Jurkat, Clone E6-1 (cell line): ENCODE measurements at places on chromosomes 7 and 10.

- peak; percentile 35 for DNase-seq
Observed at GRCh38 chr7:81482600-81483186, 287.2 kb downstream of the HGF start.

DNA sequence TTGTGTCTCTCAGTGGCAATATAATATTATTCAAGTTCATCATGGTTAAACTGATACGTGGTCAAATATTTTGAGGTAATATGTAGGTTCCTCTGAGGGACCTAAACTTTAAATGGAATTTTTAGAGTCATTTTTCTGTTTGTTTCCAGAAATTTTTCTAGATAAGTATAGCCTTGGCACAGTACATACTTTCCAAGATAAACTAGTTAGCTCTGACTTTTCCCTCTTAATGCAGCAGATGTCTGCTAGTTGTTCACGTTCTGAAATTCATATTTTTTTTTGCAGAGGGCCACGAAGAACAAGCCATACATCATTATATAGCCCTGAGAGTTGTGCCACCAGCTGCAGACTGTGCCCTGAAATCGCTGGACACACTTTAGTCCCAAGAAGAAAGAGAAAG lies 61.6 kb downstream of the A1CF start:
- DNase-seq = no peak

- DNase-seq = no peak
Observed at GRCh38 chr10:22002591-22003176, 846 bp downstream of the DNAJC1 start.

GRCh38 chr10:68989317-68989990 lies 851 bp downstream of the KIFBP start:
- DNase-seq = no peak

GRCh38 chr7:128204455-128204854 lies 36.6 kb upstream of the LEP start:
- no peak for DNase-seq

- DNase-seq = no peak
Observed at GRCh38 chr7:5408777-5409176, 14.9 kb downstream of the TNRC18 start.

DNA sequence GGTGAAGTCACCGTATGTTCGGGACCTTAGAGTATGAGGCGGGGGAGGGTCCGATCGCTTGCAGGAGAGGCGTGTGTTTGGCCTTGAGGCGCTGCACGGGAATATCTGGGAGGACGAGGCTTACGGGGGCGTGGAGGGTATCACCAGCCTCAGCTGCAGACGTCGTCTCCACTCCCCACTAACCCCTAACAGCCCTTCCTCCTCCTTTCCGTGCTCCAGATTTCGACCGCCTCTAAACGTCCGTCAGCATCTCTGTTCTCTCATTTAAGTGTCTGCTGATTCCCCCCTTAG lies 23.5 kb upstream of the ZNF12 start:
- DNase-seq = no peak

DNA sequence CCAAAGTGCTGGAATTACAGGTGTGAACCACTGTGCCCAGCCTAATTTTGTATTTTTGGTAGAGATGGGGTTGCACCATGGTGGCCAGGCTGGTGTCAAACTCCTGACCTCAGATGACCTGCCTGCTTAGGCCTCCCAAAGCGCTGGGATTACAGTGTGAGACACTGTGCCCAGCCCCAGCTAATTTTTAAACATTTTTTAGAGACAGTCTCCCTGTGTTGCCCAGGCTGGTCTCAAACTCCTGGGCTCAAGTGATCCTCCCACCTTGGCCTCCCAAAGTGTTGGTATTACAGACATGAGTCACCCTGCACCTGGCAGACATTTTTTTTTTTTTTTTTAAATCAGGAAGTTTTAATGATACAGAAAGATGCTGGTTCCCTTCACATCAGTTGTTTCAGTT lies 15.5 kb downstream of the DENND10 start:
- no peak for DNase-seq

- peak; percentile 4 for DNase-seq
Observed at GRCh38 chr7:98165827-98166667, 45.2 kb upstream of the BHLHA15 start.

DNA sequence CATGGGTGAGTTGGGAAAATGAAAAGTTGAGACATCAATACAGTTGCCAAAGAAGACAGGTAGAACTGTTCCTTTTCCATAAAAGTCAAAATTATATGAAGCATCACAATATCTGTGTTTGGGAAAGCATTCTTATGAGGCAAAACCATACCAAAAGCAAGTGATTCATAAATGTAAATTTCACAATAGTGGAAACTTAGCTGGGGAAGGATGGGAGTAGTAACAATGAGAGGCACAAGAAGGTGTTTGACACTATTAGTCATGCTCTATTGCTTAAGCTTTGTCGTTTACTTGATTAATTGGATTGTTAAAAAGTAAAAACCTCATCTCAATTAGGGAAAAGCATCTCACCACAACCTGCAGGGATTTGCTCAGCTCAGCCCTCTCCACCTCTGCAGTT lies 240.2 kb downstream of the C7orf25 start:
- no peak for DNase-seq

- no peak for DNase-seq
Observed at GRCh38 chr7:132872034-132872433, 209.9 kb downstream of the CHCHD3 start.

- DNase-seq = no peak
Observed at GRCh38 chr10:23448802-23449570, 10.1 kb downstream of the OTUD1 start.

- DNase-seq = no peak
Observed at GRCh38 chr10:42864575-42864974, 82.0 kb downstream of the BMS1 start.

- no peak for DNase-seq
Observed at GRCh38 chr10:127855976-127856375, 36.8 kb downstream of the CLRN3 start.

- peak; percentile 31 for DNase-seq
Observed at GRCh38 chr7:135383525-135384175, 126.3 kb downstream of the CNOT4 start.

- no peak for DNase-seq
Observed at GRCh38 chr10:109239371-109239770, 683.9 kb downstream of the XPNPEP1 start.

- no peak for DNase-seq
Observed at GRCh38 chr10:5260828-5261227, 64.2 kb downstream of the AKR1C4 start.

DNA sequence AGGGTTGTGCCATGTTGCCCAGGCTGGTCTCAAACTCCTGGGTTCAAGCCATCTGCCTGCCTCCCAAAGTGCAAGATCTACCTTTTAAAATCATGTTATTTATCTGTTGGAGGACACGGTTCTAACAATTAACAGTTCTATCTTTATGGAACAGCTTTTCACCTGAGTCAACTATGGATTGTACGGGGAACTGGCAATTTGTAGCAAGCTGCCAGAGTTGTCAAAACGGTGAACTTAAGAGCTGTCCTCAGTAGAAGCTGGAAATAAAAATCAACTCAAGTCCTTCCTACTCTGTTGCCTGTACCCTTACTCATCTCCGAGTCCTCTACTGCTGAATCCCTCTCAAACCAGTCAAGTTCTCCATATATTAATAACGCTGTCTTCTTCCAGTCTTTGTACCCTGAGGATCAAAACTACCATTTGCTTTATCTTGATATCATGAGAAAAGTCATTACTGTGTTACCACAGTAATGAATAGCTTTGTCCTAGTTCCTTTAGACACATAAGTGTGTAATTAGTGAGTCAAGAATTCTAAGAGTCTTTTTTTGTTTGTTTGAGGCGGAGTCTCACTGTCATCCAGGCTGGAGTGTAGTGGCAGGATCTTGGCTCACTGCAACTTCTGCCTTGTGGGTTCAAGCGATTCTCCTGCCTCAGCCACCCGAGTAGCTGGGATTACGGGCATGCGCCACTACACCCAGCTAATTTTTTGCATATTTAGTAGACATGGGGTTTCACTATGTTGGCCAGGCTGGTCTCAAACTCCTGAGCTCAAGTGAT lies 28.2 kb downstream of the HBP1 start:
- DNase-seq = no peak
